ENCODE measurements at places on chromosomes 6 and 20.
A peak's percentile ranks its signal among the peaks of the same experiment; 100 is the strongest.

DNA sequence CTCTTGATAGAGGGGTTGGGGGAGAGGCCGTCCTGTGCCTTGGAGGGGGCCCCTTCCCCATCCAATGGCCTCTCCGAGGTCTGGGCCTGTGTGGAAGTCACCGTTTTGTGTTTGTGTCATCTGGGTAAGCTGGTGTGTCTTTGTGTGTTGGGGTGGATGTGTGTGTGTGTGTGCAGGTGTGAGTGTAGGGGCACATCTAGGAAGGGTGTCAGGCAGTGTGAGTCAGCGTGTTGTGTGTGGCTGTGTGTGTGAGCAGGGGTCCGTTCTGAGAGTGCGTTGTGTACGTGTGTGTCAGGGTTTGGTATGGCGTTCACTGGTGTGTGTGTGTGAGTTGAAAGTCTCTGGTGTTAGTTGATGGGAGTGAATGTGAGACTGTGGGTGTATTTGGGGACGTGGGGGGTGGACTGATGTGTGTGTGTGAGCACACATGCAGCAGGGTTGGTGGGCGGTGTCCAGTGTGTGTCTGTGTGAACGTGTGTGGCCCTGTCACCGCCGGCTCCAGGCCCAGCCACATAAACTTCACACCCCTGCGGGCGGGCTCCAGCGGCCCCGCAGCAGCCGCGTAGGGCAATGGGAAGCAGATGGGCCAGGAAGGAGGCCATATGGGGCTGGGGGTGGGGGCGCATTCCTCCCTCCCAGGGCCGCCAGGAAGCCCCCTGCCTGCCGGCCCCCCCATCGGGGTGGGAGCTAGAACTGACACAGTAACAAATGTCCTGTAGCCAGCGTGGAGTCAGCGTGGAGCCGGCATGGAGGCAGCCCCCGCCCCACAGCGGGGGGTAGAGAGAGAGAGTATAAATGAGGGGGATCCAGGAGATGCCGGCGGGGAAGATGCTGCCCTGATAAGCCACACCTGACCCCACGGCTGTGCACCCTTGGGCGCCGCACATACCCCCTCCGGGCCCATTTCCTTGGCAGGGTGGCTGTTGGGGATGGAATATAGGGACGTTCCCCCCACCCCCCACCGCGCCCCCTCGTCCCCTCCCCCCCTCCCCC, 32.1 kb downstream of the SNAI1 start:
- no peak for DNase-seq

GRCh38 chr20:49813305-49813974, 812 bp downstream of the SLC9A8 start:
- DNase-seq: no peak

DNA sequence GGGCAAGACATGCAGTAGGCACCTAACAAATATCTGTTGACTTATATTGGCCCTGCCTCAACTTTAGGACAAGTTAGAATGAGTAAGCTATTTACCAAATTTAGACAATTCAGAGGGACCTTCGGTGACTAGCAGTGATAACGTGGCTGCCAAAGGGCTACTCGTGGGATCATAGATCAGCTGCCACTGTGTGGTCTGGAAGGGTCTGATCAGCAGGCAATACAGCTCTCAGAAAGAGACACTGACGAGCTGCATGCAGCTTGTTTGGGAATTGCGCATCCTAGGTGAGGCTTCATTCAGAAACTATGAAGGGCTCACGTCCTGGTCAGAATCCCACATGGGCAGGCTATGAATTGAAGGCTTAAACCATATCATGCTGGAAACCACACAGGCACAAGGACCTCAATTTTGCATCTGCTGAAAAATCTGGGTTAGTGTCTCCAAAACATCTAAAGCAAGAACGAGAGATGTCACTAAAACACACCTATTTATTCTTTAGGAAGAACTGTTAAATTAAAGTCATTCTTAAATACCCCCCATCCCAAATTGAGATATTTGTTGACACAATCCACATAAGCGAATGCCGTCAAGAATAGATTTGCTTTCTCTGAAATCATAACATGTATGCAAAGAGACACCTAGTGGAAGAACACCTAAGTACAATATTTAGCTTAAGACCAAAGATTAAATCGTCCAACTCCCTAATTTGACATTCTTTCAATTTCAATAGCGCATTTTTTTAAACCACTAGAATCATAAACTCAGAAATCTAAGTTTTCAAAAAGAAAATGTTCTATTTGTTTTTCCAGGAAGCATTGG, 79.6 kb downstream of the IPCEF1 start:
- DNase-seq: no peak

DNA sequence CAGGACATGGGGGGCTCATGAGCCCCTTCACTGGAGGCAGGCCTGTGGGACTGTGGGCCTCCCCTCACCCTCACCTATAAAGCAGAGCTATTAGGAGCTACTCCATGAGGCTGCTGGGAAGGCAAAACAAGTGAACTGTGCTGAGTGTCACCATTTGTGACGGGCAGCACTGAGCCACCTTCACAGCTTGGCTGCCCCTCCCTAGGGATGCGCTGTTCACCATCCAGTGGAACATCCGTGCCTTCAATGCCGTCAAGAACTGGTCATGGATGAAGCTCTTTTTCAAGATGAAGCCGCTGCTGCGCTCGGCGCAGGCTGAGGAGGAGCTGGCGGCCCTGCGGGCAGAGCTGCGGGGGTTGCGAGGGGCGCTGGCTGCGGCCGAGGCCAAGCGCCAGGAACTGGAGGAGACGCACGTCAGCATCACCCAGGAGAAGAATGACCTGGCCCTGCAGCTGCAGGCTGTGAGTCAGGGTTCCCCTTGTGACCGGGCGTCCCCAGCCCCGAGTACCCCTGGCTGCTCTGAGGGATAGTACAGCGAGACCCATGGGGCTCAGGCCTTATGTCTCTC, 38.4 kb downstream of the MYH7B start:
- no peak for DNase-seq

- no peak for DNase-seq
Observed at GRCh38 chr6:13702809-13703302, 8.8 kb downstream of the RANBP9 start.

- no peak for DNase-seq
Observed at GRCh38 chr6:169827290-169827717, 75.9 kb downstream of the ERMARD start.

GRCh38 chr20:2005831-2006426, 12.1 kb upstream of the PDYN start:
- peak; percentile 38 for DNase-seq

DNA sequence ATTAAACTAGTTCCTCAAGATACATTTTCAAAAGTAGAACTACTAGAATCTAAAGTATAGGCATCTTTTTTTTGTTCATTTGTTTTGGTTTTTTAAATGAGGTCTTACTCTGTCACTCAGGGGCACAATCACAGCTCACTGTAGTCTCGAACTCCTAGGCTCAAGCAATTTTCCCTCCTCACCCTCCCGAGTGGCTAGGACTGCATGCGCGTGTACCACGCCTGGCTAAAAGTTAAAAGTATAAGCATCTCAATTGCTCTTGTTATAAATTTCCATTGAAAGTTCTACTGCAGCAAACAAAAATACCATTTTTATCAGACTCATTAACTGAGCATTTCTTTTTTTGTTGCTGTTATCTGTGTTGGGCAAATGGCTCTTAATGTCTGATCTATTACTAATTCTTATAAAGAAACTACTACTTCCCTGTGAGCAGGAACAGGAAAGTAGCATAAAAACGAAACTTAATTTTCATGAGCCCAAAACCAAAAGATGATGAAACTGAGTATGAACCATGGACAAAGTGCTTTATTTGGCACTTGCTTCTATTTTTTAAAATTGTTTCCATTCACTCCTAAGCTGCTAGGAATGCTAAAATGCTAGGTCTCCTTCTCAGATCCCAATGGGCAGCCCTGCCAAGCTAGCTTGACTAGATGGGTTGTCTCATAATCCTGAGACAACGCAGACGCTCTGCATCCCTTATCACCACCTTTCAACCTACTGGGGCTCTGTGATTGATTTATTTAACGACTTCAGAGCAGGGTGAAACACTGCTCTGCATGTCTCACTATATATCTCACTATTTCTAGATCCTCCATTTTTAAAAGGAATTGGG, 36.9 kb downstream of the TRPC4AP start:
- no peak for DNase-seq

DNA sequence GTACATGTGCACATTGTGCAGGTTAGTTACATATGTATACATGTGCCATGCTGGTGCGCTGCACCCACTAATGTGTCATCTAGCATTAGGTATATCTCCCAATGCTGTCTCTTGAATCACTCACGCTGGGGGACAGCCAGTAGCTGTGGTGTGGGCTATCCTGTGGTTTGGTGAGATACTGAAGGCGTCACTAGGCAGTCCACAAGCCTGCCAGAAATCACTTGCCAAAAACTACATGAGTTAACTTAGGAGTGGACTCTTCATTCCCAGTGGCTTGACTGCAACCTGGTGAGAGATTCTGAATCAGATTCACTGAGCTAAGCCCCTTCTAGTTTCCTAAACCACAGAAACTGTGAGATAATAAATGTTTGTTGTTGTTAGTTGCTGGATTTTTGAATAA, 191.3 kb downstream of the TSHZ2 start:
- DNase-seq: no peak

DNA sequence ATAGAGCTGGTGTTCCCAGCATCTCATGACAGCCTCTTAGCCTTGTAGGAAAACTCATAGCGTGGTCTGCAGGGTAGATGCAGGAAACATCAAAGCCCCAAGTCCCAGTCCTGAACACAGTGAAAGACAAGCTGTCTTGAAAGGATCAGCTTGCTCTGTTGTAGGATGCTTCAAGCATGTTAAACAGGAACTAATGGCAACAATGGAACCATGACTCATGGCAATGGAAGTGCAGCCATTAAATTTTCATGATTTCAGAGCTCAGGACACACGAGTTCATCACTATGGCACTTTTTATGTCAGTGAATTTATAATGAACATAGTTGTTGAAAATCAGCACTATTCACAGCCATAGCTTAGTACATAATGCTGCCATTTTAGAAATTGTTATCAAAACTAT, 367.7 kb downstream of the KIF16B start:
- DNase-seq: no peak

DNA sequence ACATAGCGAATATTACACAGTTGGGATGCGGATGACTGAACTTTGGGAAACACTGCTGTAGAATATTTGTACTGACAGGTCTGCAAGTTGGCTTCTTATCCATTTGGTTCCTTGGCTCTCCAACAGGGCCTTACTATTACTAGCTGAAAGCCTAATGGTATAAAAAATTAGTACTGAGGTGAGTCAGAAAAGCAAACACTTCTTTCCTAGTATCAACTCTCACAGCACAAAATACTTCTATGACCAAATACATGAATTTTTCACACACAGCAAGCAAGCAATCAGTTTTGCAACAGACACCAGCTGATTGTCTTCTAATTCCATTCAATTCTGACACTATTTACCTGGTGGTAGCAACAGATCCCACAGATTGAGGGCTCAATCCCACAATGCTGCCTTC, 168.3 kb downstream of the COL9A1 start:
- DNase-seq: no peak

DNA sequence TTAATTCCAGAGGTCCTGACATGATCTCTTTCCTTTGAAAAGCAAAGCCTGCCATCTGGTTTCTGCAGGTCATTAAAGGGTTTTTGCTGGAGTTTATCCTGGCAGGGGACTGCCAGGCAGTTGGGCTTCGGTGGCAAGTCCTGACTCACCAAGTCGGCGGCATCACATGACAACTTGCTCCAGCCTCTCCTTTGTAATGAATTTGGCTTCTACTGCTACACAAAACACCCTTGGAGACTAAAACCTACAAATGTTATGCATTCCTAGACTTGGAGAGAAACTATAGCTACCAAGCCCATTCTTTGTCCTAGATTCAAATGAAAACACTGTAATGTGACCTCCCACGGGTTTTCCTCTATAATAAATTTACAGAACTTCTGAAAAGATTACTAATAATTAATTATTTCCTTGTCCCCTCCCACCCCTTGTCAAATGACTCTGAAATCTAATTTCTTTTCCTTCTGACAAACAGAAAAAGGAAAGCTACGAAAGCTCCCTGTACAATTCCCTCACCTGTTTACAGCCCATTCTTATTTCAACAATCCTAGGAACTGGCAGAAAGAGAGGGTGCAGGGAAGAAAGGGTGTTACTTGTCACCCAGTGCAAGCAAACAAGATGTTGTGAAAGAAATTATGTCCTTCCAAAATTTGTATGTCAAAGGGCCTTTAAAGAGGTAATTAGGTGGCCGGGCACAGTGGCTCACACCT, 62.9 kb downstream of the QRSL1 start:
- DNase-seq: no peak

GRCh38 chr20:47276851-47277534, 79.5 kb downstream of the ZMYND8 start:
- no peak for DNase-seq

GRCh38 chr6:100923481-100924165, 42.5 kb upstream of the ASCC3 start:
- DNase-seq: no peak

DNA sequence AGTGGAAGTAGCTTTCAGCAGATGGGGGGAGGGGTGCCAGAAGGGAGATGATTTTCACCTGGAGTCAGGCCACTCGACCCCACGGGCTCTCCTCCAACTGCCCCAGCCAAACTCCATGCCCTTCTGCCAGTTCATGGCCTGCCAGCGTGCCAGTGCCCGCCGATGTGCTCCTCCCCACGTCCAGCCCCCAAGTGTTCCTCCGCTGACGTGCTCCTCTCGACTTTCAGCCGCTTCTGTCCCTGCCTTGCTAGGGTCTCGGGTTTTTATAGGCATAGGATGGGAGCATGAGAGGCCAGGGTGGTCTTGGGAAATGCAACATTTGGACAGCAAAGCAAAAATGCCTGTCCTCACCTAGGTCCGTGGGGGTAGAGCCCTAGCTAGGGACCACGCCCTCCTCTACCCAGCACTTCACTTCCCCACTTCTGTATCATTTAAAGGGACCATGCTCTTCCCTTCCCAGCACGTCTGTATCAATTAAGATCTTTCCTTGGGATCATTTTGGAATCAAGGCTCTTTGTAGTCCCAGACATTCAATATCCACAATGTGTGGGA, 54.4 kb downstream of the PRND start:
- no peak for DNase-seq

DNA sequence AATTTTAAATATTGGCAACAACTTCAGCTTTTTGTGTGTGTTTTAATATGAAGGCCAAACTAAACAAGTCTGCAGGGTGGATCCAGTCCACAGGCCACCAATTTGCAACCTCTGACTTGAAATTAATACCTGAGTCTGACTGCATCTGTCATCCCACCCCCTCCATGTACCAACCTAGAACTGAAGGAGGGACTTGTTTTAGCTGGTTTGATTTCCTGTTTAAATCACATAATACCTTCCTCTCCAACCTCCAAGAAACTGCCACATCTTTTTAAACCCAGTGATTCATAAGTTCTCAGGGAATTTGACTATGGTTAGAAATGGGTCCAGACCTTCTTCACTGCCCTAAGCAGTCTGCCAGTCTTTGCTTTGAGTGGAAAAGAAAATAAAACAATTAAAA, 21.6 kb downstream of the RNF8 start:
- DNase-seq: no peak

DNA sequence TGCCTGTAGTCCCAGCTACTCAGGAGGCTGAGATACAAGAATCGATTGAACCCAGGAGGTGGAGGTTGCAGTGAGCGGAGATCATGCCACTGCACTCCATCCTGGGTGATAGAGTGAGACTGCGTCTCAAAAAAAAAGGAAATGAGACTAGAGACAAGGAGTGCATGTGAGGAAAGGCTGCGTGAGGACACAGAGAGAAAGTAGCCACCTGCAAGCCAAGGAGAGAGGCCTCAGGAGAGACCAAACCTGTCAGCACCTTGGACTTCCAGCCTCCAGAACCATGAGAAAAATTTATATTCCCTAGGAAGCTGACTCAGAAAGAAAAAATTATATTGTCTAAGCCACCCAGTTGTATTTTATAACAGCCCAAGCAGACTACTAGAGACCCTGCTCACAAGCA, 7.4 kb upstream of the BEND3 start:
- no peak for DNase-seq
